Naive thymus-derived CD8-positive, alpha-beta T cell (primary cell): ENCODE measurements at places on chromosomes 16 and 17. TPM values are rescaled to one million over a fixed set of nuclear protein-coding genes. Genes with fewer than 3 reads are reported as not detected.

DNA sequence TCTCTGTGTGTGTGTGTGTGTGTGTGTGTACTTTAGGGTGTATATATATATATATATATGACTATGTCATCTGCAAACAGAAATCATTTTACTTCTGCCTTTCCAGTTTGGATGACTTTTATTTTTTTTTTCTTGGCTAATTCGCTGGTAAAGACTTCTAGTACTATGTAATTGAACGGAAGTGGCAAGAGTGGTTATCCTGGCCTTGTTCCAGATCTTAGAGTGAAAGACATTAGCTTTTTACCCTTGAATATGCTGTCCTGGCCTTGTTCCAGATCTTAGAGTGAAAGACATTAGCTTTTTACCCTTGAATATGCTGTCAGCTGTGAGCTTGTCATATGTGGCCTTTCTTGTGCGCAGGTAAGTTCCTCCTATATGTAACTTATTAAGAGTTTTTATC, 72.7 kb upstream of the MYOCD start:
- no peaks in the 10 kb centered on the region for H3K27me3 ChIP-seq
- no peaks in the 10 kb centered on the region for H3K4me1 ChIP-seq
- DNase-seq, result no peak
- no peak overlapping the region for H3K4me3 ChIP-seq
- no peak overlapping the region for H3K27ac ChIP-seq
- H3K36me3 ChIP-seq, result no peaks in the 10 kb centered on the region

DNA sequence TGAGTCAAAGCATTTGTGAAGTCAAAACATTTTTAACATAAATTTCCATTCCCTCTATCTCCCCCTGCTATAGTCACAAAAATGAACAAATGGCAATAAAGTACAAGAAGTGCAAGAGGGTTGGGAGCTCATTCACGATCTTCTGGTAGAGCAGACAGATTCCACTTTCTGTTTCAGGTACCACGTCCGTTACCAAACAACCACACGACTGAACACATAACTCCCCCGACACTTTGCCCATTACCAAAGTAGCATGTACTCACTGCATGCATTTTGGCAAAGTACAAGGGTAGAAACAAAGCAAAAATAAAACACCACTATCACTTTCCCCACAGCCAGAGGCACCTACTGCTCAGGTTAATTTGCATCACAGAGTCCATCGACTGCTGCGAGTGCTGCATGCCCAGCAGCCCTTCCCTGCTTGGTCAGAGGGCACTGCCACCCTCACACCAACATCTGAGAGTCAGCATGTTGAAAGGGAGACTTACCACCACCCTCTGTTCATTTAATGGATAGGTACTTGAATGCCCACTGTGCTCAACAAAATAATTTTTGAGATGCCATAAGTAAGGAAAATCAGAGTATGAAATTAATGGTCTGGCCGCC, 150.3 kb upstream of the AXIN2 start:
- H3K4me1 ChIP-seq, result peaks cover 13% of the 10 kb centered on the region
- peak overlapping the region; percentile 35 for H3K4me3 ChIP-seq
- no peak overlapping the region for H3K27ac ChIP-seq
- peaks cover 5% of the 10 kb centered on the region for H3K27me3 ChIP-seq
- DNase-seq, result no peak

- H3K36me3 ChIP-seq, result peaks cover 19% of the 10 kb centered on the region
- H3K27ac ChIP-seq, result peak overlapping the region; percentile 89
- no peaks in the 10 kb centered on the region for H3K27me3 ChIP-seq
- no peak for DNase-seq
- H3K4me3 ChIP-seq, result no peak overlapping the region
These were observed 9.1 kb upstream of the SLC35B1 start for GRCh38 chr17:49716668-49717364.

DNA sequence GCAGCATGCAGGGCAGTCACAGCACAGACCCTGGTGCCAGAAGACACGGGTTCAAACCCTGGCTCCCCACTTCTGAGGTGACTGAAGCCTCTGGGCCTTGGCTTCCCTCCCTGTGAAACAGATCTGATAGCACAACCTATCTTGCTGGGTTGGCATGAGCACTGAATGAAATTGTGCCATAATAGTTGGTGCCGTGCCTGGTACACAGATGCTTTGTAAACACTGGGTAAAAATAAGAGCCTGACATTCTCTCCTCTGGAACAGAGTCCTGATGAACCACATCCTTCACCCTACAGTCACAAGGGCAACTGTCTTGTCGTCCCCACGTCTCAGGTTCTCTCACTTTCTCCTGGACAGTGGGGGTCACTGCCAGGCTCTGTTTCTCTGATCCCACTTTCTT, 35.7 kb downstream of the NOS2 start:
- no peaks in the 10 kb centered on the region for H3K36me3 ChIP-seq
- no peaks in the 10 kb centered on the region for H3K27me3 ChIP-seq
- no peak overlapping the region for H3K27ac ChIP-seq
- H3K4me1 ChIP-seq, result peaks cover 3% of the 10 kb centered on the region
- DNase-seq, result no peak

DNA sequence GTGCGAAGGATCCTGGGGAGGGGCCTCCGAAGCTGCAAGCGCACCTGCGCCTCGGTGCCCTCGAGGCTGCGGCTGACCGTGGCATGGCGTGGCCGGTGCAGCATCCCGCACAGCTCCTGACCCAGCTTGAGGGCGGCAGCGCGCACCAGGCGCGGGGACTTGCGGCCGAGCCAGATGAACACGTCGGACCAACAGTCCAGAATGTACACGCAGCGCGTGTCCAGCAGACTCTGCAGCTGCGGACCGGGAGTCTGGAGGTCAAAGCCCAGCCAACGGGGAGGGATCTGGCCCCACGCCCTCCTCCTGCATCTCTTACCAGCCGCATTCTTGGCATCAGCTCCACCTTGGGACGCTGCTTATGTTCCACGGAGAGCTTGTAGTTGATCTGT, 10.9 kb downstream of the FLII start:
- H3K27ac ChIP-seq, result no peak overlapping the region
- H3K4me3 ChIP-seq, result no peak overlapping the region
- no peak for DNase-seq
- no peaks in the 10 kb centered on the region for H3K27me3 ChIP-seq
- peaks cover 2% of the 10 kb centered on the region for H3K4me1 ChIP-seq
- peaks cover 9% of the 10 kb centered on the region for H3K36me3 ChIP-seq

GRCh38 chr17:70808596-70808995, 639.3 kb downstream of the KCNJ2 start:
- H3K4me1 ChIP-seq, result no peaks in the 10 kb centered on the region
- no peak for DNase-seq
- H3K27ac ChIP-seq, result no peak overlapping the region

DNA sequence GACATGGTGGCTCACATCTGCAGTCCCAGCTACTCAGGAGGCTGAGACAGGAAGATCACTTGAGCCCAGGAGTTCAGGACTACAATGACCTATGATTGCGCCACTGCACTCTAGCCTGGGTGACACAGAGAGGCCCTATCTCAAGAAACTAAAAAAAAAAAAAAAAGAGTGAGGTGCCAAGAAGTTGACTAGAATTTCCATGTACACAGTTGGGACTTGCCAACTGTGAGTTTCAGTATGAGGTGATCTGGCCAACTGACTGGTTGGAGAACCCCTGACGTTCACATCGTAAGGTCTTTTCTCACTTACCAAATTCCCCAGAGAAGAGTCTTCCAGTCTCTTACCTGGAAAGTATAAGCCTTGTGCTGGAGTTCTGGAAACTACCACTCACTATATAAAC, 3.1 kb upstream of the MED11 start:
- no peak for DNase-seq
- H3K27me3 ChIP-seq, result no peaks in the 10 kb centered on the region
- H3K4me3 ChIP-seq, result no peak overlapping the region
- peaks cover 13% of the 10 kb centered on the region for H3K4me1 ChIP-seq
- H3K36me3 ChIP-seq, result no peaks in the 10 kb centered on the region

KRTAP1-1 gene
- not detected for polyA plus RNA-seq

DOC2A gene
- not detected for polyA plus RNA-seq

AOC3 gene
- 0.13 TPM for polyA plus RNA-seq

CHRNE gene
- 0.58 TPM for polyA plus RNA-seq
